ENCODE measurements at places on chromosomes 3 and 15.

GRCh38 chr3:39104961-39105686, 2.3 kb downstream of the GORASP1 start:
- no peak for DNase-seq

- no peak for DNase-seq
These were observed 16.7 kb downstream of the CACNA2D3 start for GRCh38 chr3:54138937-54139547.

- DNase-seq = no peak
These were observed 9.7 kb upstream of the EIF1B start for GRCh38 chr3:40299721-40300335.

DNA sequence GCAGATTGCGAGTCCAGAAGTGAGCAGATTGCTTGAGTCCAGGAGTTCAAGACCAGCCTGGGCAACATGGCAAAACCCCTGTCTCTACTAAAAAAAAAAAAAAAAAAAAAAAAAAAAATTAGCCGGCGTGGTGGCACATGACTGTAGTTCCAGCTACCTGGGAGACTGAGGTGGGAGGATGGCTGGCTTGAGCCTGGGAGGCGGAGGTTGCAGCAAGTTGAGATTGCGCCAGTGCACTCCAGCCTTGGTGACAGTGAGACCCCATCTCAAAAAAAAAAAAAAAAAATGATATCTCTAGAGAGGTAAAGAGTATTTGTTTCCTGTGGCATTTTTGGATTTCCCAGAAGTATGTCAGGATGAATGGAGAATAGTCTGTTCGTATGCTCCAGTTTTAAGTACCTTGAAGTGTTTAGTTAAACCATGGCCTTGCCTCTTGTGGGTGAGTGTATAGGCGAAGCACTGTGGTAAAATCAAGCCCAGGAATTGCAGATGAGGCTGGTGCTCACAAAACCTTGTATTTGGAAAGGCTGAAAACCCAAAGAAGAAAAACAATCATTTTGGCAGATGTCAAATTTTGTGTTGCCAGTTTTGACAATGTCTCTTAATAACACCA, 5.9 kb downstream of the CACNA1D start:
- no peak for DNase-seq

- DNase-seq = no peak
These were observed 75.8 kb upstream of the ABI3BP start for GRCh38 chr3:101068876-101069606.

GRCh38 chr3:11204697-11205348, 50.5 kb downstream of the HRH1 start:
- no peak for DNase-seq

GRCh38 chr3:120049072-120049471, 45.2 kb downstream of the GSK3B start:
- DNase-seq = no peak

GRCh38 chr3:62011666-62012065, 361.7 kb downstream of the FEZF2 start:
- no peak for DNase-seq

DNA sequence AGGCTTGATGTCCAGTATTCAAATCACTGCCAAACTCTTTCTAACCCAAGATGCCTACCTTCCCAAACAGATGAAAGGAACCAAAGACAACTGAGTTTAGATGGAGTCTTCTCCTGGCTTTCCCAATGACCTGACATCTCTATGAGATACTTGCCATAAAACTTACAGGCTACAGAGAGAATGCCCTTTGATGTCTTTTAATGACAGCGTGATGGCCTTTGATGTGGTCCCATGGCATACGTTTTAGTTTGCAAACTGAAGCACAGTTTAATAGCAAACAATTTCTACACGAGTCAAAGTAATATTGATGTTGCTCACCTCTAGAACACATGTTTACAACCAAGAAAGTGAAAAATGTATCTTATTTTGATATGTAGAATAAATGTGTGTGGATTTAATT, 73.2 kb downstream of the ZIC4 start:
- no peak for DNase-seq

- no peak for DNase-seq
These were observed 496.4 kb upstream of the CBLB start for GRCh38 chr3:106365061-106365691.

DNA sequence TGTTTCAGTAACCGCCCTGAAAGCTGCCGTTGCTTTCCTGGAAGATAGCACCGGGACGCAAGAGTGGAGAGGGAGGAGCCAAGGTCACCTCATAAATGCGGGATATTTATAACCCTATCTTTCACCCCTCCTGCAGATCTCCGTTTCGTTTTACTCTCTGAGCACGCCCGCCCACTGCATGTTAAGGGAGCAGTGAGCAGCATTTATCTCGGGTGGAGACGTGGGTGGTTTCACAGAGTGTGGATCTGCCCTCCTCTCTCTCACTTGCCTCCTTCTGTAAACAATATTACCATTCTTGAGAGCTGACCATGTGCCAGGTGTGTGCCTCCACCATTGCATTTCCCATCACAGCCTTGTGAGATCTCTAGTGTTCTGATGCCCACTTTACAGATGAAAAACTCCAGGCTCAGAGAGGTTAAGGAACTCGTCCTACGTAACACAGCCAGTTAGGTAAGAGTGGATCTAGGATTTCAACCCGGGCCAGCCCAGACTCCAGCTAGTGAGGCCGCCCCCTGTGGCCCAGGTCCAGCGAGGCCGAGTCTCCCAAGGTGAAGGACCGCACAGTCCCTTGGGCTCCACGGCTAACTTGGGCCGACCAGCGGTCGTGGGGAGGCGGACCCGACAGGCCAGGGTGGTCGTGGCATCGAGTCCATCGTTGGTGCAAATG, 16.9 kb upstream of the SEMA4B start:
- peak; percentile 52 for DNase-seq

DNA sequence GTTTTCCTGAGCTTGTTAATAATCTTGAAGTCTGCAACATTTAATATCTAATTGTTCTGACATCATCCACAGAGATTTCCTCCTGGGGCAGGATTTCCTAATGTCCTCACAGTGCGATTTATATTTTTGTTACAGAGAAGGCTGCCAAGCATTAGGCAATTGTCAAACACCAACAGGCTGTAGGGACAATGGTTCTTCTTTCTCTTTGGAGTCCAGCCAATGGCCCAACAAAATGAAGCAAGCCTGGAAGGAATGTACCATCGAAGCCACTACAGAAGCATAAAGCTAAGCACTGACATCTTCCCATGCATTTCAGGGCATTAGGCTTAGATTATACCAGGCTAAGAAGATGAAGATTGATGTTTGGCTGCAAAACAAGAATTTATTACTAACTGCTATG, 173.0 kb upstream of the FRMD4B start:
- no peak for DNase-seq

DNA sequence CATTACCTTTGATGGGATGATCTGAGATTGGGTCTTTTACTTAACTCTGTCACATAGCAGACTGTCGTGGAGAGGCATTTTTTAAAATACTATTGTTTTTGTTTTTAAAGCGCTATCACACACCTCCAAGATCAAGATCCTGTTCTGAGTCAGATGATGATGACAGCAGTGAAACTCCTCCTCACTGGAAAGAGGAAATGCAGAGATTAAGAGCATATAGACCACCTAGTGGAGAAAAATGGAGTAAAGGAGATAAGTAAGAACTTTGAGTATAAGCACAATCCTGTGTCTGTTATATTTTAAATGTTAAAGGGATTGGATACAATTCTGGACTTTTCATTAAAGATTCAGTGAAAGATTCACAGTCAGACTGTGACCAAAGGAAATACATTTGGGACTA, 18.4 kb upstream of the ZBTB47 start:
- no peak for DNase-seq

DNA sequence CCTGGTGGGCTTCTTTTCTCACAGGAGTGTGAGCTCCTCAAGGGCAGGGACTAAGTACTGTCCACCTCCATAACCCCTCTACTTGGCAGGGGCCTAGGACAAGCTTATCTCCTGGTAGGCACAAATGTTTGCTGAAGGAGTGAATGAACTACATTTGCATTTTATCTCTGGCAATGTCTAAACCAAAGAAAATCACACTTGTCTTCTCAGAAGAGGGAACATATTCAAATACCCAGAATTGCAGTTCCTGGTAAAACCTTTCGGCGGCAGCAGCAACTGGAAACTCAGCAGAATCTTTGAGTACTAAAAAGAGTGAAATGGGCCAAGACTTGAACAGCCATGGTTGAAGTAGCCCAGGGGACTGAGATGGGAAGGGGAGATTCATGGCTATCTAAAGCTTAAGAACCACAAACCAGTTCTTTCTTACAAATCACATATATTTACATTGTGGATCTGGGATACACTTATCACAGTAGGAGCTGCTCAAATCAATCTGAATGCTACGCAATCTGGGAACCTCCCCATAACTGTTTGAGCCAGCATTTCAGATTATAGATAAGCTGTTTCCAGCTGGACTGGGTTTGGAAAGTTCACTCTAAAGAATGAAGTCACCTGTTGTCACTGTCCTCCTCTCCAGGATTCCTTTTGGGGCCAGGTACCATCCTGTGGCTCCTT, 18.7 kb upstream of the PTPN9 start:
- no peak for DNase-seq

GRCh38 chr3:187740421-187741399, 4.6 kb downstream of the BCL6 start:
- peak; percentile 40 for DNase-seq

DNA sequence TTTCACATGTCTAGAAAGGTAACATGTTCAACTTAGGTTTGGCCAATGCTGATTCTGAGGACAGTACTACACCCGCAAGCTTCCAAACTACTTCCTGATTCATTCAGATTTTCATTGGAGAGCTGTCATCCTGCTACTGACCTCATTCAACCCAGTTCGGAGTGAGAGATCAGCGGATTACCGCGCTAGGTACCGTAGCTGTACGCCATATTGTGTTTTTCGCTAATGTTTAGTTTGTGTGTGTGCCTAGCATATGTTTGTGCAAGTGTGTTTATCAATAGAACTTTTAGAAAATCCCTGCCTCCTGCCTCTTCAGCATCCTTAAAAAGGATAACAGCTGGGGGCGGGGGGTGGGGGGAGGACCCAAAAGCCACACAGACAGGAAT, 1.1 kb downstream of the ZBTB20 start:
- DNase-seq = peak; percentile 13

Measured in nucleus accumbens (tissue), 56 donors.